CD4-positive, alpha-beta T cell treated with Interleukin-21 for 1 hour (primary cell): ENCODE measurements at places on chromosomes 7 and 10.
A peak's percentile ranks its signal among the peaks of the same experiment; 100 is the strongest.

- DNase-seq, result no peak
These were observed 88.1 kb upstream of the RSU1 start for GRCh38 chr10:16905320-16905719.

DNA sequence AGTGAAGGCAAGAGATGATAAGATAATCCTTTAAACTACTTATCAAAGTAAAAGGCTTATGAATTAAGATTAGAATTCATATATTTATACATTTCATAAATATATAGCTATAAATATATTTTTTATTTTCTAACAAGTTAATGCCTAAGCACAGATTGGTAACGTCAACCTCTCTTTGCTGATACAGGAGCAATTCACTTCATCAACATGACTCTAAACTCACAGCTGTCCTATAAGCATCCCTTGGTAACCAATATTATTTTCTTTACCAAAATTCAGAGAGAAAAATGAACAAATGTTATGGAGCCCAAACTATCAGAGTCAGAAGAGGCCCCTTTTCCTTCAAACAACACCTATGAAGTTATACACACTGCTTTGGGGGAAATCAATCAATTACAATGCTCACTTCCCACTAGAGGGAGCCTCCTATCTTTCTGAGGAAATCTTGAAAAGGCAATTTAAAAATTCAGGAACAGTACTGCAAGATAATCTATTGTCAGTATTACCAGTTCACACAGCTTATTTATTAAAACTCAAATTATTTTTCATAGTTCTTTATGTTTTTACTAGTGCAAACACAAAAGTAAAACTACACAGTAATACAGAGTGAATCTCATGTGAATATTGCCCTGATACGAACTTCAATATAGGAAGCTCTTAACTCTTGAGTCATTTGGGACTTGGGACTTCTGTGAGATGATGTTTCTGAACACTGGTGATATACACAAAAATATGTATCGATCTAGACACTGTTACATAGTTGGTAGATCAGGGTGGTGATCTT, 51.0 kb upstream of the NOBOX start:
- DNase-seq, result no peak

DNA sequence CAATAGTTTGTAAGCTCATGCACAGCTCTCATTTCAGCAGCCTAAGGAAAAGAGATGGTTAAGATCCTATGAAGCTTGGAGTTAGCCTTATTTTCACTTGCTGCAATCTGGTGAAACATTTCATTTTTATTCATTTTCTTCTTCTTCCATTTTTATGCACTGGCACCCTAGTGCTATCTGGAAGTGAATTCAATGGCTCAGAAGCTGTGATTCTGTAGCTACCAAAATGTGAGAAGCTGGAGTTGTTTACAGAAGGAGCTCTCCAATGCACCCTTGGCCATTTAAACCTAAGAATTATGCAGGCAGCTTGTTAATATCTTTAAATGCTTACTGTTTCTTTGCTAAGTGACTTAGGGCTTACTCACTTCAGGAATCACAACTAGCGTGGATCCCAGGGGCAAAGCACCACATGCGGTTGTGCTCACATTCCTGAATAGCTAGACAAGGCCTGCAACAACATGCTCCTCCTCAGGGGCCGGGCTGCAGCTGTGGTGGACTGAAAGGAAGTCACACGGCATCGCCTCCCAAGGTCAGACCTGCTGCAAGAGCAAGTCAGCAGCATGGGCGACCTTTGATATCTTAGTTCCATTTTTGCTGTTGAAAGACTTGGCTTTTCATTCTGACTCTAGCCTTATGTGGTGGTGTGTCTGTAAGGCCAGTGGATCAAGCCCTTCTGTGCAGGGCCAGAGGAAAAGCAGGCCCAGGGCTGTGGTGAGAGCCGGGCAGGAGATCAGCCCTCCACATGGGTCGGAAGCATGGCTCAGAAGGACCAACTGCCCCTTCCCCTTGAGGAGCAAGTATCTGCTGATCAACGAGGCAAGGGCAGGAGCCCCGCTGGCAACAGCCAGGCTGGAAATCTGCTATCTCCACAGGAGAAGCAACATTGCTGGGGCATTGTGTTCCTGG, 91.9 kb upstream of the MBL2 start:
- DNase-seq, result no peak

DNA sequence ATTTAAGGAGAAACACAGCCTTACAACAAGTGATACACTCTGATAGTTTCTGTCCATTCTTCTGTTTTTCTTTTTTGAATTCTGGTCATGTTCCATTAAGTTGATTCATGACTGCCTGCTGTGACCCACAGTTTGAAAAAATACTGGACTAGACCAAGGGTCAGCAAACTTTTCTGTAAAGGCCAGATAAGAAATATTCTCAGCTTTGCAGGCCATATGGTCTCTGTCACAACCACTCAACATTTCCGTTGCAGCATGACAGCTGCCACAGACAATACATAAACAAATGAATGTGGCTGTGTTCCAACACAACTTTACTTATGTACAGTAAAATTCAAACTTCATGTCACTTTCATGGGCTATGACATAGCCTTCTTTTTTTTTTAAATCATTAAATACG, 156.7 kb downstream of the PLXNA4 start:
- DNase-seq, result no peak

DNA sequence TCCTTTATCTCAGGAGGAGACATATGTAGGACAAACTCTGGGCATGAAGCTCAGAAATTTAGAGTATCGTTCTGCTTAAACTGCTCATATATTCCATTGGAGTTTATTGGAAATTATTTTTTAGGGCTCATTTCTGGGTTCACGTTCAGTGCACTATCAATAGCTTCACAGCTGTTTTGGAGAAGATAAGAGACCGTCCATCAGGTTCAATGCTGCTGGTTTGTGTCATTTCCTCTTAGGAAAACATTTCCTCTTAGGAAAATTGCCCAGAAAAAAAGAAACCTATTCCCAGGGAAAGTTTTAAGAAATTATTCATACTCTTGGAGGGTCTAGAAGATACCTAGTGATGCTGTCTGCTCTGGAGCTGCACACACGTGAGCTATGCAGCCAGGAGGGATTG, 691.7 kb downstream of the GRID1 start:
- no peak for DNase-seq

- peak; percentile 9 for DNase-seq
These were observed 14.6 kb upstream of the BRI3 start for GRCh38 chr7:98266840-98267239.

DNA sequence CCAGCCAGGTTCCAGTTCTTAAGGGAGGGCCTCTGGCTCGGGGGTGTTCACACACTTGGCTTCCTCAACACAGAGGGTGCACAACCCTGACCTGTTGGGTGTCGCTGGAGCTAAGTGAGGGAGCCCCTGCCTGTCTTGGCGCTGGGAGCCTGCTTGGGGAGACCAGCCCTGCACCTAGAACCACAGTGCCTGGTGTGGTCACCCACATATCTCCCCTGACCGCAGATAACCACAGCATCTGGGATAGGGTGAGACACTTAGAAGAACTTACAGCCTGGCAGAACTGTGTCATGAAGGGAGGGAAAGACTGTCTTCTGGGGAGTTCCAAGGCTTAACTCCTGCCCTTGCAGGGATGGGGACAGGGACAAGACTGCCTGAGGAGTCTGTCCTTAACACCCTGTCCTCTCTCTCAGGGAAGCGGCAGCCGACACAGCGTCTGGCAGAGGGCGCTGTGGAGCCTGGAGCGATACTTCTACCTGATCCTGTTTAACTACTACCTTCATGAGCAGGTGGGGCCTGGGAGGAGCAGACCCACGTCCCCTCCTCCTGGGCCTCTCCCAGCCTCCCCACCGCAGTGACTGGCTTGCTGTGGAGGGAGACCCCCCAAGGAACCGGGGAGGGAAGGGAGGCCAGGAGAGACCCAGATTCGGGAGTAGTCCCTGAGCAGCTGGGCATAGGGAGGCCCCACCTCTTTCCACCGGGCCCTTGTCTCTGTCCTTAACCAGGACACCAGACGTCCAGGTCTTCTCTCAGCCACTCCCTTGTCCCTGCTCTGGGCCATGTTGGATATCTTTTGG, 59.0 kb downstream of the PALD1 start:
- no peak for DNase-seq

DNA sequence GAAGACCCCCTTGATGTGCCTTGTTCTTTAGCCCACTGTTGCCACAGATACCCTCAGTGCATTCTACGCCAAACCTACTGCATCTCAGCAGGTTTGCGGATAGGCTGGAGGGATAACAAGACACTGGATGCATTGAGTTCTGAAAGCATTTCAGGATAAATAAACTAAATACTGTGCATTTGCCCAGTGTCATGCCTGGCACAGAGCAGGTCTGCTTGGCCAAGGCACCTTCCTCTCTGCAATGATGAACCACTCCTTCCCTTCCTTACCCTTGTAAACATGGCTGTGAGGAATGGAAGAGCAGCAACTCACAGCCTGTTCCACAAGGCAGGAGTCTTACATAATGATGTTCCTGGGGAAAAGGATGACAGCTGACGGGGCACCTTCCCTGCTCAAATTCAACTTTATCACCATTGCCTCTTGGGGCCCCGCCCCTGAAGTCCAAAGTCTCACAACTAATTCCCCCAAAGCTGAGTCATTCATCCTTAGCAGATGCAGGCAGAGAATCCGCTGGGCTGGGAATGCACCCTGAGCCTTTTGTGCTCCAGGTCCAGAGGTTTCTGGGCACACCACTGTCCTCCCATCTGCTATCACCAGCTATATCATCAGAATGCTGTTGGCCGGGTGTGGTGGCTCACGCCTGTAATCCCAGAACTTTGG, 11.6 kb downstream of the DDX56 start:
- DNase-seq, result no peak

- DNase-seq, result no peak
These were observed 644 bp downstream of the UMAD1 start for GRCh38 chr7:7641129-7641663.

DNA sequence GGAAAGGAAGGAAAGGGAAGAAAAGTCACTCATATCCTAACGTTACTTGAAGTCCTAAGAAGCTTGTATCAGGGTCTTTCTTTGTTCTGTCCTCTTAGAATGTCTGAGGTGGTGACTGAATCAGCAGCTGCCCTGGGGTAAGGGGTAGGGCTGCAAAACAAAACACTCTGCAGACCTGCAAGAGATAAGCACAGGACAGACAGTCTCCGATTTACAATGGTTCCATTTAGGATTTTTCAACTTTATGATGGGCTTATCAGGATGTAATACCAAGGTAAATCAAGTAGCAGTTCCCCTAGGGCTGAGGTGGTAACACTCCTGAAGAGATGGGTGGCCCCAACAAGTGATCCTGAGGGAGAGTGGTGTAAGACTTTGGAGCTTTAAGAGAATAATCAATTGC, 16.5 kb downstream of the KDM7A start:
- no peak for DNase-seq

DNA sequence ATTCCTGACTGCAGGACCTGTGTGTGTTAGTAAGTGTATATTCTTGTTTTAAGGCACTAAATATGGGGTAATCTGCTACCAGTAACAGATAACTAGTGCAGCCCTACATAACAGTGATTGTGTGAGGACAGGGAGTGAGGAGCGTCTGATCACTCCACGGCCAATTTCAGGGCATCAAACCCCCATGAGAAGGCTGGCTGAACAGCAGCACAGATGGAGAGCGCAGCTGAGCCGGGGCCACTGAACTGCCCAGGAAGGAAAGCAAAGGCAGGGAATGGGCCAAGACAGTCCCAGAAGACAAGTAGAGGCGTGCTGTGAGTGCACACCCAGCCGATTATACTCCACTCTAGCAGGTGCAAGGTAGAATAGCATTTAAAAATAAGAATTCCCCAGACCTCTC, 157.1 kb upstream of the CHST15 start:
- DNase-seq, result no peak

GRCh38 chr7:130901209-130901783, 167.3 kb upstream of the KLF14 start:
- no peak for DNase-seq

GRCh38 chr7:94882891-94883290, 24.5 kb upstream of the PPP1R9A start:
- no peak for DNase-seq

DNA sequence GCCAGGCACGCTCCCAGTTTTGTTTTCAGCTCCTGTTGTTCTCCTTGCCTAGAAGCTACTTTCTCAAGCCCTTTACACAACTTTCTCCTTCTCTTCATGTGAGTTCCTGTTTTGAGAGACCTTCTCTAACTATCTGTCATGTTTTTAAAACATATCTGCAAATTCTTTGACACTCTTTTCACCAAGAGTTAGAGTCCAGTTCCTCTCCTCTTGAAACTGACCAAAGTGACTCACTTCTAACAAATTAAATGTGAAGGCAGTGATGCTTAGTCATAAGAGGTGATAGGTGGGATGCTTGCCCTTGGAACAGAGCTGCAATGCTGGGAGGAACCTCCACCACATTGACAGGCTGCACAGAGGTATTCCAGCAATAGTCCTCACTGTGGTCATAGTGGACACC, 25.3 kb downstream of the ZSCAN25 start:
- DNase-seq, result no peak

GRCh38 chr7:26172048-26172447, 20.1 kb downstream of the NFE2L3 start:
- DNase-seq, result no peak

DNA sequence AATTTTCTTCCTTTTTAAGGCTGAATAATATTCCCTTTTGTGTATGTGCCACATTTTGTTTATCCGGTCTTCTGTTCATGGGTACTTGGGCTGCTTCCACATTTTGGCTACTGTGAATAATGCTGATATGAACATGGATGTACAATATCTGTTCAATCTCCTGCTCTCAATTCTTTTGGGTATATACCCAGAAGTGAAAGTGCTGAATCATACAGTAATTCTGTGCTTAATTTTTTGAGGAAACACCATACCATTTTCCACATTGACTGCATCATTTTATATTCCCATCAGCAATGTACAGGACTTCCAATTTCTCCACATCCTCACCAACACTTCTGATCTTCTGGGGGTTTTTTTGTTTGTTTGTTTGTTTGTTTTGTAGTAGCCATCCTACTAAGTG, 135.0 kb upstream of the INHBA start:
- DNase-seq, result no peak

DNA sequence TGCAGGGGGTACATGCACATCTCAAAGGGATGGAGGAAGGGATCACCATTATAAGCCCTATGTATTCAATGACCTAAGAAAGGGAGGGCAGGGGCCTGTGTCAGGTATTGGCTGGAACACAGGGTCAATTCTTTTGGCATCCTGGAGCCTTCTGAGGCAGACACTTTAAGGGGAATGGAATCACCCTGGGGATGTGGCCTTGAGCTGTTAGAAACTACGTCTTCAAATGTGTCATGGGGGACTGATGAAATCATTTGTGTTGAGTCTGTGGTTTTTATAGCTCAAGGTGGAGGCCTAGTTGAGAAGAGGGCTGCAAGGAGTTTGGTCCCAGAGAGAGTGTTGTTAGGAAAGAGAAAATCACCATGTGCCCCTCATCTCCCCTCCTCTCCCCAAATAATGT, 206.1 kb upstream of the CELF2 start:
- no peak for DNase-seq

- no peak for DNase-seq
These were observed 7.6 kb downstream of the BPGM start for GRCh38 chr7:134654104-134654775.

- no peak for DNase-seq
These were observed 576.9 kb downstream of the SUGCT start for GRCh38 chr7:40711706-40712105.

DNA sequence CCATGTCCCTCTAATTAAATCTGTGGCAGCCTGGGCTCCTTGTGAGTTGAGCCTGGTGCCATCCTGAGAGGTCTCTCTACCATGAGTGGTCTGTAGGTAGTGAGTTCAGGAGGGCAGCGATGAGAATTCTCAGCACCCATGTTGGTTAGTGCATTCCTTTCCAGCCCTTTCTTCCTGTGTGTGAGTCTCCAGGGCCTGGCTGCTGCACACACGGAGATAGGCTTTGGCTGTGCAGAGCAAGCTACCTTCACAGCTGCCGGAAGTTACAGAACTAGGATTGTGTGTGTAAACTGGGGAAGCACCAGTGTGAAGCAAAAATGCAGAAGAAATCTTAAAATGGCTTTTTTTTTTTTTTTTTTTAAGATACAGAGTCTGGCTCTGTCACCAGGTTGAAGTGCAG, 358.6 kb downstream of the PAXIP1 start:
- DNase-seq, result no peak
